ENCODE measurements at places on chromosomes 5 and 9.

GRCh38 chr5:15544039-15544438 lies 44.1 kb downstream of the FBXL7 start:
- no peak for DNase-seq

DNA sequence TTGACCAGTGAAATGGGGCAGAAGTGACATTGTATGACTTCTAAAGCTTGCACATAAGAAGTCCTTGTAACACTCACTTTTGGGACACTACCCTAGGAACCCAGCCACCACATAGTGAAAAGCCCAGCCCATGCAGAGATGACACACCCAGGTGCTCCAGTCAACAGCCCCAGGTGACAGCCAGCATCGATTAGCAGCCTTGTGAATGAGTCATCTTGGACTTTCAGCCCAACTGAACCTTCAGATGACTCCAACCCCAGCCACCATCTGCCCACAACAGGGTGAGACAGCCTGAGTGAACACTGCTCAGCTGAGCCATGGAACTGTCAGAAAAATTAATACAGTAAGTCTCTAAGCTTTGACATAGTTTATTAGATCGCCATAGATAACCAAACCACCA lies 458.6 kb downstream of the ZSWIM6 start:
- no peak for DNase-seq

DNA sequence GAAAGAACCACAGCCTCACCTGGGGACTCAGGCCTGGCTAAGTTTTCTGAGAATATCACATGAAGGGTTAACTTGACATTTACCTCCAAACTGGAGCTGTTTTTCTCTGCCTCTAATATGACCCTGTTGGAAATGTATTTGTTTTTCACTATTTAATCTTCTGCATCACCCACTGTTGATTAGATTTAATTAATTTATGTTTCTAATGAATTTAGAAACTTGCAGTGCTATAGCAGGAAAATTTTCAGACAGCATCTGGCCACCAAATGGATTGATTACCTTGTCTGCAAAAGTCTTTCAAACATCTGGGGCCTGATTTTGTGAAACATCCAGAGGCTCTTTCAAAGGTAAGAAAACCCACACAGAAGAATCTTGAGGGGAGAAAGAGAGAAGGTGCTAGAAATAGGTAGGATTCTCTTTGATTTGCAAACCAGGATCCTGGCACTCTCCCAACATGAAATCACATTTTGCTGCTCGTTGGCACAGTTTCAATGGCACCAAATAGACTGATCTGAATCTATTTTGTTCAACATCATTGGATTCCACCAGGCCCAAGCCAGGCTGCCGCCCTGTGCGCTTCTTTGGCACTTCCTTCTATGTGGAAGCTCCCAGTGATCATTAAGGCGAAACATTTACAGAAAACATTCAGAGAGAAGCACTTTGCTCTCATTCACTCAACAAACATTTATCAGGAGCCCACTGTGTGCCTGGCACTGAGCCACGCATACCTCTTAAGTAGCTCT lies 157.3 kb downstream of the PPP2R2B start:
- DNase-seq: no peak

GRCh38 chr9:94600258-94600657 lies 6.6 kb upstream of the FBP2 start:
- DNase-seq: no peak

DNA sequence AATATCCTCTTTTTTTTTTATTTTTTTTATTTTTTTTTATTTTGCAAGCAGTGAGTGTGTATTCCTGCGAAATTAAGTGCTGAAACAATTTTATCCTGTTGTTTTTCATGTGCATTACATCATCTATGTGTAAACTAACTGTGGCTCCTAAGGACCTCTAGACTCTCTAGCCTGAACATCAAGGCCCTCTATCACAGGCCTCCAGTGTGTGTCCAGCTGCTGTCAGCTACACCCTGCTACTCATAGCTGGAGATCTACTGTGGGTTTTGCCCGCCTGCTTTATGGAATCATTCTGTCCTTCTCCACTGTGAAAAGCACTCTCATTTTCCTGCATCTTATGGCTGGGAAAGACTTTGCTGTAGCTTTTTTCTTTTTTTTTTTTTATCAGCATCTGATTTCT lies 157.8 kb downstream of the KCTD16 start:
- no peak for DNase-seq

- DNase-seq: peak; percentile 85
These were observed 32.9 kb upstream of the STXBP1 start for GRCh38 chr9:127578952-127579853.

DNA sequence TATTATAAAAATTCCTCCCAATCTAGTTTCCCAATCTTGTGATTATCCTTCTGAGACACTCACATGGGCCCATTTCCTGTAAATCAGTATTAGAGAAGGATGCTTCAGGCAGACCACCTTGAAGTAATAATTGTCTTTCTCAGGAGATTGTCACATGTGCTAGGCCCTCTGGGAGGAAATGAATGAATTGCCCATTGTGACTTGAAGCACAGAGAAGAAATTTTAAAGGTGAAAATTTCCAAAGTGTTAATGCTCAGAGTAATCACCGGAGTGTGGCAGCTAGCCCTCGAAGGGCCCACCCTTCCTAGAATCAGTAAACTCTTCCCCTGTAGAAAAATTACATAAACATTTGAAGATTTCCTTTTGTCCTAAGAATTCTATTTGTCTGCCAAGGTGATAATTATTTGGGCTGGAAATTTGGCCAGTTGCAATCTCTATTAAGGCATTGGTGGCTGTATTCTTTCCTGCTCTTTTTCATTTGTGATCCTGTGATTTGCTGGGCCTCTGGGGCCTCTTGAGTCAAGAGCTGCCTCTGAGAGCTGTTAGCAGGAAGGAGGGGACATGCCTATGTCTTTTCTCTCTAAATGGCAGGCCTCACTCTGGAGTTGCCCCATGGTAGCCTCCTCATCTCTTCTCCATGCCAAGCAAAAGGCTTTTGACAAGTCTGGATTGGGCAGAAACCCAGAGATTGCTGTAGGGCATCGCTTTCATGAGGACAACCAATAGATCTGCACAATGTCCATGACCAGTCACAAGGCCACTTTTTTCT lies 371.5 kb upstream of the ACTBL2 start:
- no peak for DNase-seq

GRCh38 chr5:89421035-89421434 lies 538.1 kb upstream of the MEF2C start:
- no peak for DNase-seq

DNA sequence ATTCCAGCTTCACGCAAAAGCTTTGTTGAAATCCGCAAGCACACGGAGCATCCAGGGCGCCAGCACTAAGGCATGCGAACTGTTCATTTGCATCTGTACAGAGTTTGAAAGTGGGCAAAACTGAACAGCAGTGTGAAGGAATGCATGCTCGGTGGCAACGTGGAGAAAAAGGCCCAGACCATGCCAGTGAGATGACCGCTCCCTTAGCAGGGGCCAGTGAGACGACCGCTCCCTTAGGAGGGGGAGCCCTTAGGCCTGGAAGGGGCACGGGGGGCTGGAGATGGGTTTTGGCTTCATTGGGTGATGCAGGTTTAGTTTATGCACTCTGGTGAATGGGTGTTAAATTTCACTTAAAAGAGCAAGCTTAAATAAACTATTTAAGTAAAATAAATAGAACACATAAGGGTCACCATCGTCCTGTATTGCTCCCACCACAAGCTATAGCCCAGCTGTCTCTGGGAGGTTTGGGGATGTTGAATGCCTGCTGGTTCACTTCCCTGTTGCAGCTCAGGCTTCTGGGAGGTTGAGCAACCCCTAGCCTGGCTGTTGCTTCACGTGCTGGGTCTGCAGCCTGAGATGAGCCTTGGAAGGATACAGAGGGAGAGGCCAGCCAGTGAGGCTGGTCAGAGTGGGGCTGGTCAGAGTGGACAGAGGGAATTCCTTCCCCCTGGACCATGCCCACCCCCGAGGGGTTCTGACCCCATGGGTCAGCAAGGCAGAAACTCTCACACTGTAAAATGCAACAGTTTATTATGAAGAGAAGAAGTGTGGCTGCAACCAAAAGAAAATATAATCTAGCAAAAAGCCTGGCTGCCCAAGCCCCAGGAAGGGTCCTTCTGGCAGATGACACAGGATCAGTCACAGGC lies 4.6 kb upstream of the FCN1 start:
- no peak for DNase-seq

- no peak for DNase-seq
These were observed 89.5 kb downstream of the CDH10 start for GRCh38 chr5:24555229-24555628.

DNA sequence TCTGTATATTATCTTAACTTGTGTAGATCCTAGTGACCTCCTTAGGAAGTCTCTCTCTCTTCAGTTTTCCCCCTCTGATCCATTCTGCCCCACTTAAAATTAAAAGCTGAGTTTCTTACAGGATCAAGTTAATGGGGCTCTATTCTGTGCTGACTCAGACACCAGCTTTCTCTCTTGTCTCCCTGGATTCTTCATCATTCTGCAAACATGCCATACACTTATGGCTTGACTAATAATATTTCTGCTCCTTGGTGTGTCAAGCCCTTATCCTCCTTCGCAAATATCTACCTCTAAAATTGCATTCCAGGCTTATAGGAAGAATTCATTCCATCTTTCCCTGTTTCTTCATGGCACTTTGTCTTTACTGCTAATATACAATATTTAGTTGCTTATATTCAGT lies 18.1 kb downstream of the LRRC70 start:
- DNase-seq: no peak

- no peak for DNase-seq
These were observed 95.4 kb downstream of the NRG2 start for GRCh38 chr5:139947727-139948126.

GRCh38 chr5:54270326-54270725 lies 40.0 kb downstream of the ARL15 start:
- no peak for DNase-seq

GRCh38 chr9:113966394-113966793 lies 90.3 kb downstream of the ZNF618 start:
- no peak for DNase-seq

GRCh38 chr9:124834591-124834990 lies 18.7 kb upstream of the WDR38 start:
- DNase-seq: no peak

DNA sequence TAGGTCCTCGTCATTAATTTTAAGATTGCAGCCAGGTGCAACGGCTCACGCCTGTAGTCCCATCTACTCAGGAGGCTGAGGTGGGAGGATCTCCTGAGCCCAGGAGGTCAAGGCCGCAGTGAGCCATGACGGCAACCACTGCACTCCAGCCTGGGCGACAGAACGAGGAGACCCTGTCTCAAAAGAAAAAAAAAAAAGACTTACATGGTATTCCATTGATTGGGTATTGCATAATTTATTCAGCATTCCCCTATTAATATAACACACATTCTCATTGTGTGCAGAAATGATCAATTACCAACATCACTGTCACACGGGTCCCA lies 62.9 kb downstream of the DUSP1 start:
- DNase-seq: no peak

DNA sequence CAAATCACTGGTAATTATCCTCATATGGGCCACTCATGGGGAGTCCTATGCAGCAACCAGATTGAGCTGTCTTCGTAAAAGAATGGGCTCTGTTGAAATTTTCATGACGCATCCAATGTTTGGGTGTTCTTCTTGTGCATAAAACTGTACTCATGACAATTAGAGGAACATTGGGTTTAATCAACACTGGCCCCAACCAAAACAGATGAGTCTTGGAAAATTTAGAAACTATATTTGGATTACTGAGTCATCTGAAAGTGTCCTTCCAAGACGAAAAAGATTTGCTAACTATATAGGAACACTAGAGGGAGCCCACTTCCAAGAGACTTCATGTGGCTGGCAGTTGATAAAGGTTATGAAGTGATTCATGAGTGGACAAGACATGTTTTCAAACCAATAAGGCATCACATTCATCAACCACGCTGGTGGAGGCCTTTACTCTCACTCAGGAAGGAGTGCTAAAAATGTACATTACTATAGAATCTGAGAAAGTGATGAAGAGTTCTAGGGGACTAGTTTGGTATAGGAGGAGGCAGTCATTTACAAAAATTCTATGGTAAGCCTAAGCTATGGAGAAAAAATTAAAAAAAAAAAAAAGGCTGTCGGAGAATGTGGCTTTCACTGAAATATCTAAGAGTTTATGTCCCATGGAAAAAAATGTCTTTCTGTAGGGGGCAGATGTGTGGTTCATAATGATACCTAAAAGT lies 313.5 kb downstream of the PRDM9 start:
- DNase-seq: peak; percentile 13

- no peak for DNase-seq
These were observed 84.8 kb upstream of the PAM start for GRCh38 chr5:102670224-102670836.

DNA sequence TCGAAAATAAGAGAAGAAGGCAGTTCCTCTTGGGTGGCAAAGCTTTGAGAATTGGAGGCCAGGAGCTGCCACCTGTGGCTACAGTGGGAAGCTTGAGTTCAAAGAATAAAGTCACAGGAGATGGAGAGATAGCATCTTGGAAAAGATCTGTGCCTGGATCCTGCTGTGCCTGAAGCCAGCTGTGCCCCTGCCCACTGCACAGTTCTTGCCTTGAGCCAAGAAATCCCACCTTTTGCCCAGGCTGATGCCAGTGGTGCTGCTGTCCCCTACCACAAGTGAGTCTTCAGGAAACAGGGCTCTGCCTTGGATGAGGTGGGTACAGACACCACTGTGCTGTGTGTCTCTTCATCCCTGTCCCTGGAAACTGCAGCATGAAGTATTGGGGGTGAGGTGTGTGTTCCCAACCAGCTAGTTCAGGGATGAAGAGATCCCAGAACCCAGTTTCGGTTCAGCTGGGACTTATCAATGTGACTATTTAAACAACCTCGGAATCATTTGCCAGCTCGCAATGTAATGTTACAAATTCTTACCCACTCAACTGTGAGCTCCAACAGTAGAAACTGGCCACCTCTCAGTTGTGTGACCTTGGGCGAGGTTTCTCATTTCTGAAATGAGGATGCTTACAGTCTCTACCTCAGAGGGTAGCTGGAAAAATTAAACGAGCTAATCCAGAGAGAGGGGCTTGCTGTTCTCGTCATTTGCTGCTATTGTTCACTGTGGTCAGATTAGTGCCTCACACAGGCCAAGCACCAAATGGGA lies 5.9 kb downstream of the IER5L start:
- no peak for DNase-seq

GRCh38 chr9:128084746-128085145 lies 16.7 kb downstream of the SLC25A25 start:
- DNase-seq: no peak

- DNase-seq: no peak
These were observed 198.0 kb upstream of the RPS23 start for GRCh38 chr5:82476155-82476554.

All from NCI-H2171 (cell line).